ENCODE measurements at places on chromosomes 4 and X.

- DNase-seq, result no peak
Measured at GRCh38 chr4:146267826-146268225, 53.5 kb downstream of the REELD1 start.

- DNase-seq, result no peak
Measured at GRCh38 chr4:6896035-6896434, 13.6 kb upstream of the TBC1D14 start.

GRCh38 chrX:103503163-103503852, 16.0 kb downstream of the RAB40A start:
- DNase-seq, result no peak

GRCh38 chr4:17276776-17277175, 235.1 kb downstream of the QDPR start:
- DNase-seq, result no peak

- no peak for DNase-seq
Measured at GRCh38 chr4:155428128-155428527, 51.4 kb upstream of the MAP9 start.

- no peak for DNase-seq
Measured at GRCh38 chr4:151930372-151930771, 169.6 kb upstream of the GATB start.

DNA sequence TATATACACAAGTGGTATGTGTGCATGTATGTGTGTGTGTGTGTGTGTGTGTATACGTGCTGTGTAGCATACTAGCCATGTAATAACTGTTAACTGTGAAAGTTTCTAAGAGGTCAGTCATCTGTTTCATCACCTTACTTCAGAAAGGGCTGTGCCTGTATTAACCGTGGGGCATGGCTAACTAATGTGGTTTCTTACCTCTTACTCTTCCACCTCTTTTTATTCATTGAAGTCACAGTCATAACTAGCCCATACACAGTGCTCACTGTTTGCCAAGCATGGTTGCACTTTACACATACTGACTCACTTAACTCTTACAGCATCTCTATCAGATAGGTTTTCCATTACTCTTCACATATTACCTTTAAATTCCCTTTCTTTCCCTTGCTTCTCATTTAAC, 23.7 kb upstream of the LRAT start:
- DNase-seq, result no peak
